ENCODE measurements at places on chromosomes 12 and 14.

DNA sequence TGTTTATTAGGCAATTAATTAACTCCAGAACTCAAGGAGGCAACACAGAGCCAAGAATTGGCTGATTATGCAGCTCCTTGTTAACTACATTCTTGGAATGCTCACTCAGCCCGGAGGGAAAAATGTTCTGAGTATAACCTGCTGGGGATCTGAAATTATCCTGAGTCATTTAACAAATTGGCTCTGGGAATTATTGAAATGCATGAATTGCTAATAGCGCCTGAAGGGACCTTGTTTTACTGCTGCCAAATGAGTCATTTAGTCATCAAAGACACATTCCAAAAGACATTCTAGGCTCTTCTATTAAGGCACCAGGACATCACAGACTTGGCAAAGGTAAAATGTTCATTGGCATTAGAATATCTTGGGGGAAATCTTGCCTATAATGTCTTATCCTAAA is 13.0 kb downstream of the TMEM52B start:
- DNase-seq = no peak

DNA sequence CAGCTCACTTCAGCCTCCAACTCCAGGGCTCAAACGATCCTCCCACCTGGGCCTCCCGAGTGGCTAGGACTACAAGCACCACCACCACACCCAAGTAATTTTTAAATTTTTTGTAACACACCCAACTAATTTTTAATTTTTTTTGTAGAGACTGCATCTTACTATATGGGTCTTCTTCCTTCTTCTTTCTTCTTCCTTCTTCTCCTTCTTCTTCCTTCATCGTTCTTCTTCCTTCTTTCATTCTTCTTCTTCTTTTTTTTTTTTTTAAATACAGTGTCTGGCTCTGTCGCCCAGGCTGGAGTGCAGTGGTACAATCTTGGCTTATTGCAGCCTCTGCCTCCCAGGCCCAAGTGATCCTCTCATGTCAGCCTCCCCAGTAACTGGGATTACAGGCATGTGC is 965 bp upstream of the CREBL2 start:
- no peak for DNase-seq

DNA sequence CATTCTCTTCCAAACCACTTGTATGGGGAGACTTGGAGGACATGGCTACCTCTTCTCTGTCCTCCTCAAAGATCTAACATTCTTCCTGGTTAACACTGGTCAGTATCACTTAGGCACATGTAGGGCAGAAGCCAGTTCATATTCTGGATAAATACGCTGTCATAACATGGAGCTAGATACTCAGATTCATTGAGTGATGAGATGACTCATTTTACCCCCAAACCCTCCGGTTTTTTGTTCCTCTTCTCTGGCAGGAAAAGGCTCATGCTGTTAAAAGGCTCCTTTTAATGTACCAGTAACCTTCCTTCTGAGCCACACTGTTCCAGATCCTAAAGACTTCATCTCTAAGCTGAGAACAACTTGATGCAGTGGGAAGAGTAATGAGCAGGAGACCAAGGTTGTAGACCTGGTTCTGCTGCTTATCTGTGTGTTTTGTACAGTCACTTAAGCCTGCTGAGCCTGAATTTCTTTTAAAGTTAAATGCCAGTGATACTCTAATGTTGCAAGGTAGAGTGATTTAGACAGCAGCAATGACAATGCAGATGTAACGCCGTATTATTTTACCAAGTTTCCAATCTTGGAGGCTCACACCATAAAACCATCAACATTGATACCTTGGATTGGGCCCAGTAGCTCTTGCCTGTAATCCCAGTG is 57.3 kb upstream of the ELK3 start:
- DNase-seq = no peak

DNA sequence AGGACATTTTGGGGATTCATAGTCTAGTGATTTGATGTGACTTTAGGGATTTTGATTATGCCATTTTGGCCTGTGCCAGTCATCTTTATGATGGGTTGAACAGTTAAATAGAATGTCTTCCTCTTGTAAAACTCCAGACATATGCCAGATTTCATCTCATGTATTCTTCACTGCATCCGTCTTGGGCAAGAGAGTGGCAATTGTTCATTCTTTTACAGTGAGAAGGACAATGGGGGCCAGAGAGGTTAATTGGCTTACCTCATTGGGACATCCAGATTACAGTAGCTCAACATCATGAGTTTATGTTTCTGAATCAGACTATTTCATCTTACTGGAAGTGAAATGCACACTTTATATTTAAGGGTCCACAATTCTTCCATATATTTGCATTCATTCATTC is 108.2 kb upstream of the SLC38A2 start:
- DNase-seq = no peak

DNA sequence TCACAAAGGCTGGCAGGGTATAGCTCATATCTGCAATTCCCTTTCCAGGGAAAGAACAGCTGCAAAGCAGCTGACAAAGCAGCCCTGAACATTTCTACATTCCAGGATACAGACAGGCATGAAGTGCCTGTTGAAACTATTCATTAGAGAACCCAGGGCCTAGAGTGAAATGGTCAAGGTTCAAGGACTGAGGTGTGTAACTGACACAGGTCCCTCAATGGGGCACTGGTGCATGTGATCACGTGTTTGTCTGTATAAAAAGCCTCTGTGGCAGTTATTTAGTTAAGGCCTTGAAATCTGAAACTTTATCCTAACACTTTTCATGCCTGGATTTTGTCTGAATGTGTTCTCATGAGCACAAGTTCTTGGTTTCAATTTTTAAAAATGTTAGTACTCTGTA is 47.1 kb downstream of the GIT2 start:
- DNase-seq = no peak

GRCh38 chr12:23055004-23055403 is 430.0 kb downstream of the ETNK1 start:
- no peak for DNase-seq

GRCh38 chr12:83185241-83185640 is 498.5 kb downstream of the TMTC2 start:
- DNase-seq = no peak

GRCh38 chr14:91019673-91020072 is 40.8 kb downstream of the RPS6KA5 start:
- DNase-seq = no peak

DNA sequence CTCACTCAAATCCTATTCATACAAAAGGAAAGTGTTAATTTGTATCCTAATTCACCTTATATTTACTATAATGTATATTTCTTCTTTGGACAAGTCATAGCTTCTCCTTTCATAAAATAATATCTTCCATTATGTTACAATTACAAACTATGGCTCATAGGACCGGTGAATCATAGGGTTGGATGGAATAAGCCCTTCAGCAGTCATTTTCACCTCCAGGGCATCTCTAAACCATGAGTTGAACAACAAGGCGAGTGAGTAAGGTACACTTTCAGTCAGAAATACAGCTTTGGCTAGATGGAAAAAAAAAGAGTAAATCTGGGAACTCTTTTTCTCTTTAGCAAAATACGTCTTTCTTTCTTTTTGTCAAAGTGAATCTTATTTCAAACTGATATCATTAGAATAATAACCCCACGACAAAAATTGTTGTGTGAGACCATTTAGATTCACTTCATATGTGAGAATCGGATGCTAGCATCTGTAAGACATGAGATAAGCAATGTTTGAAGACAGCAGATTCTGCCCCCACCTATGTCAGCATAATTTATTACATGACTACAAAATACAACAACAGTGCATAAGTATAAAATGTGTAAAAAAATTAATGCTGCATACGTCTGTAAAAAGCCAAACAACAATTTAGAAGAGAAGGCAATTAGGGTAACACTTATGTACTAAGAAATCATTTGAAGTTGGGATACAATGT is 184.4 kb upstream of the SLC38A2 start:
- no peak for DNase-seq

DNA sequence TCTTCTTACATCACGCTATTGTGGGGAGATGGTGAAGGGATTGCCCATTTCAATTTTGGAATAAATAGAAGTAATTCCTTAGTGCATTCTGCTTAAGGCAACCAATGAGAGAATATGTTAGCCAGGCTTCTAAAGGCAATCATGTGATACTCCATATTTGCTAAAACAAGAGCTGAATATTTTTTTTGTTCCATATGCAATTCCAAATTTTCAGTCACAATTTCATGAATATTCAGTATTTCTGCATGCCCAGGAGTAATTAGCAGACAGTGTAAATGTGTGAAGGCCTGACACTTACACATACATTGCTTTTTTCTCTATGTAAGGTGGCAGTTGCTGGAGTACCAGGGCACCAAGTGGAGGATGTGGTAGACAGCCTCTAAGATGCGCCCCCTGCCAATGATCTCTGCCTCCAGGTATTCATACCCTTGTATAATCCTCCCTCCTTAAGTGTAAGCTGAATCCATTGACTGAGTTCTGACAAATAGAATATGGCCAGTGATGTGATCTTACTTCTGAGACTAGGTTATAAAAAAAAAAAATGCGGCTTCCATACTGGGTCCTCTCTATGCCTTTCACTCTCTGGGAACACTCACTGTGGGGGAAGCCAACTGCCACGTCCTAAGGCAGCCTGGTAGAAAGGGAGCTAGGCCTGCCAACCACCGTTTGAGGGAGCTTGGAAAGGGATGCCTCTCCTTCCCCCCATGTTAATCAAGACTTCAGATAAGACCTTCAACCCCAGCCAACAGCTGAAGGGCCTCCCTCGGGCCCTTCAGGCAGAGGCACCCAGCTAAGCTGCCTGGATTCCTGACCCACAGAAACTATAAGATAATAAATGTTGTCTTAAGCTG is 62.7 kb upstream of the PTGR2 start:
- DNase-seq = no peak

- no peak for DNase-seq
Measured at GRCh38 chr12:96427269-96427729, 27.1 kb upstream of the CDK17 start.

DNA sequence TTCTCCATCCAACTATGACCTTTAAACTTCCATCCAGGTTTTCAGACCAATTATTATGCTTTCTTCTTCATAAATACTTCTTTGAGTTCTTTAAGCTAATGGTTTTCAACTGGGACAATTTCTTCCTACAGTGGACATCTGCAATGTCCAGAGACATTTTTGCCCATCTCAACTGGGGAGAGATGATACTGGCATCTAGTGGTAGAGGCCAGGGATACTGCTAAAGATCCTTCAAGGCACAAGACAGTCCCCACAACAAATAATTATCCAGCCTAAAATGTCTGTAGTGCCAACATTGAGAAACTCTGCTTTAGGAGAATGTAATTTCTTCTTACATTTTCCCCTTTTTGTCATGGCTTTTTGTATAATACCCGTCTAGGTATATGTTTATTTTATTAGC is 10.6 kb downstream of the TRHDE start:
- no peak for DNase-seq

DNA sequence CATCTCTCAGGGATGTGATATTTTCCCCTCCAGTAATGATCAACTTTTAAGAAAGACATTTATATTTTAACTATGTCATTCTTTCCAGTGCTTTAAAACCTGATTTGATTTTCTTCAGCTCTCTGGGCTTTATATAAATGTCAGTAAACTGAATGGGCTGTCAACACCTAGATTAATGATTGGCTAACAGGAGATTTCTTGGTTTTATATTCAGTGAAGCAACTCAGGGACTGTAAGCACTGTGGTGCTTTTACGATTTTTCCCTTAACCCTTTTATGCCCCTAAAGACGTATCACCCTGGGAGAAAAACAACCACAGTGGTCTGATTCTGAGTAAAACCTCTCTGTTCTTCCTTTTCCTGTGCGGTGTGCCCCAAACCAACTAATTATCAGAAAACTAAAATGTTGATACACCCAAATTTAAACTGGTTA is 38.0 kb downstream of the PTGER2 start:
- no peak for DNase-seq

- no peak for DNase-seq
Measured at GRCh38 chr14:65044596-65044959, 57.7 kb downstream of the MAX start.

GRCh38 chr14:69529563-69529962 is 45.0 kb downstream of the PLEKHD1 start:
- no peak for DNase-seq

DNA sequence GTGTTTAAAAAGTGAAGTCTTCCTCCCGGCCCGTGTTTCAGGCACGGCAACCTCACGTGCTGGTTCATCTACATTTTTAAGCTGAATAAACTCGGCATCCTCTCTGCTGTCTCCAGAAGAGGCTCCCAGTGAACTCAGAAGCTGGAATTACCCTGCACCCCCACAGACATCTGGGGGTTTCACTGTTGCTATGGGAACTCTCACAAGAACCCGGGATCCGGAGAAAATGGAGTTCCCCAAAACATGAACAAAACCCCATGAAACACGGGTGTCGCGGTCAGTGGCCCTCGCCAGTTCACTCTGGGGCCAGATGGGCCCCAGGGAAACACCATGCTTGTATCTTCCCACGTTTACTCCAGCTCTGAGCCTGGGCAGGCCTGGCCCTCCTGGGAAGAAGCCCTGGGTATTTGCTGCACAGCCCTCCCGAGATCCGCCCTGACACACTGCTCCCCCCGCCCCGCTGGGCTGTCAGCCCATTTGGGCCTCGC is 143.7 kb downstream of the PIWIL1 start:
- no peak for DNase-seq

DNA sequence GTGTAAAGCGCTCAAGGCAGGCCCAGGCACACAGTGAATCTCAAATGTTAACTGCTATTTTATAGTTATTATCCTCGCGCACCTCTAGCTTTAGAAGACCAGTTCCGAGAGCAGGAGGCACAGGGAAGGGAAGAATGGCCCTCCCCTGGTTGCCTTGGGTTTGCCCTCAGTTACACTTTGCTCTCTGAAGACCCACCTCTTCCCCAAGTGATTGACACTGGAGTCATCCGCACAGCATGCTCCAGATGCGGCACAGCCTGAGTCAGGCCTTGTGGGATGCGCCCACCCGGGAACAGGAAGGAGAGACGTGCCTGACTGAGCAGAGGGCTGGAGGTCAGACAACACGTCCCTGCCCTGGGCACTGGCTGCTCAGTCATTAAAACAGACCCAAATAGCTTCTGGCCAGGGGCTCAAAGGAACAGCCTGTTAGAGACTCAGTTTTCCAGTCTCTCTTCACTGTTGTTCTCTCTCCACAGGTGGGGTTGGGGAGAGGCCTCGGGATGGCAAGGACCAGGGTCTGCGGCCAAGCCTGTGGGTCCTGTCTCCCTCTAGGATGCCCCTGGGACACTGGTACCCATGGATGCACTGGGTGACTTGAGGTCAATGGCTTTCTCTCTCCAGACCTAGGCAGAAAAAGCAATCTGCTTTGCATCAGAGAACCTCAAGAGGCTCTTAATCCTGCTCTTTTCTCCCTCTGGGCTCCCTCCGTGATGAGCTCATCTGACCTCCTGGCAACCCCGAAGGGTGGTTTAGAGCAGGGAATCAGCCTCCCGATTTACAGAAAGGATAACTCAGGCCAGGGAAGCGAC is 13.6 kb upstream of the MLXIP start:
- DNase-seq = no peak

Measured in stimulated activated CD4-positive, alpha-beta T cell treated with anti-CD3 and anti-CD28 coated beads, Interleukin-2, amount 100 ng/mL, for 4 hours (primary cell).